ENCODE measurements at places on chromosomes 5 and 9.

- DNase-seq = no peak
Observed at GRCh38 chr9:90998573-90998972, 197.0 kb downstream of the SYK start.

DNA sequence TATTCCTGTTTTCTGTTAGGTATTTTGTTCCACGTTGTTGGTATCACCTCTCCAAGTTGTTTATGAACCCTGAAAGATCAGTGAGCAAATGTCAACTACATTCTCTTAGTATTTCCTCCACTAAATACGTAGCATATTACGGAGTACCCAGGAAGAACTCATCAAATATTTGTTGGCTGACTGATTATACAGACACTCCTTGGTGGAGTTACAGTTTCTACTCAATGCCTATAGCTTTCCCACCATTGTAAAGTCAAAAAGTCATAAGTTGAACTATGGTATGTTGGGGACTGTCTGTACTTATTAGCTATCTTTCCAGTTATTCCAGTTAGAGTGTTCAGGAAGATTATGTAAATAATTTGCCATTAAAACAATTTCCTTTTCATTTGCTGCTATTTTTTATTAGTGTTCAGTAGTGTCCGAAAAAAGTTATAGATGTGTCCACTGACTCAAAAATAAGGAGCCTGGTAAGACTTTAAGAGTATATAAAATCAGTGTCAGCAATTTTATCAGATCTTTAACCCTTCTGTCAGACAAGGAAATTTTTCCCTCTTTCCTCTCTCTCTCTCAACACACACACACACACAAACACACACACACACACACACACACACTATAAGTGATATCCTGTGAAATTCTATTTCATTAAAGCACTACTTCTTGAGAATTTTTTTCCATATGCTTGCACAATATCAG lies 6.8 kb upstream of the APBA1 start:
- DNase-seq = no peak

DNA sequence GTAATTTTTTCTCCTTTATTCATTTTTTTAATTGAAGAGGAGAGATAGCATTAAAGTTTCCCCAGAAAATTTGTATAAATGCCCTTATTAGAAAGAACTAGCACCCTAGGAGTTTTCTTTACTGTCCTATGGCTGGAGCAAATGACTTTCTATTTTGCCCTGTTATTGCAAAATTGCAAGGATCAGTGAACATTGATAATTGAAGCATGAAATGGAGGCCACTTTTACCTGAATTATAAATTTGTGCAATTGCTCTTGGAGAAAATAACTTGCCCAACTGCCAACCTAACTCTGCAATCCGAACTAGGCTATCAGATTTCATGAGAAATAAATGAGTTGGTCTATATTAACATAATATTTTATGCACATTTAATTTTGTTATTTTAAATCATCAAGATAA lies 111.9 kb downstream of the MTRR start:
- no peak for DNase-seq

GRCh38 chr5:101878190-101878589 lies 417.9 kb downstream of the SLCO4C1 start:
- peak; percentile 19 for DNase-seq

- no peak for DNase-seq
Observed at GRCh38 chr5:4028384-4028783, 432.8 kb downstream of the IRX1 start.

- no peak for DNase-seq
Observed at GRCh38 chr5:81216152-81216551, 17.0 kb upstream of the CKMT2 start.

- no peak for DNase-seq
Observed at GRCh38 chr5:80937584-80938356, 22.4 kb upstream of the RASGRF2 start.

GRCh38 chr9:112015149-112015548 lies 118.5 kb downstream of the UGCG start:
- no peak for DNase-seq

GRCh38 chr5:168317096-168317520 lies 25.7 kb downstream of the WWC1 start:
- DNase-seq = no peak

- DNase-seq = no peak
Observed at GRCh38 chr9:4614627-4615026, 47.5 kb upstream of the PLPP6 start.

- no peak for DNase-seq
Observed at GRCh38 chr5:74266836-74267235, 373.7 kb downstream of the ENC1 start.

DNA sequence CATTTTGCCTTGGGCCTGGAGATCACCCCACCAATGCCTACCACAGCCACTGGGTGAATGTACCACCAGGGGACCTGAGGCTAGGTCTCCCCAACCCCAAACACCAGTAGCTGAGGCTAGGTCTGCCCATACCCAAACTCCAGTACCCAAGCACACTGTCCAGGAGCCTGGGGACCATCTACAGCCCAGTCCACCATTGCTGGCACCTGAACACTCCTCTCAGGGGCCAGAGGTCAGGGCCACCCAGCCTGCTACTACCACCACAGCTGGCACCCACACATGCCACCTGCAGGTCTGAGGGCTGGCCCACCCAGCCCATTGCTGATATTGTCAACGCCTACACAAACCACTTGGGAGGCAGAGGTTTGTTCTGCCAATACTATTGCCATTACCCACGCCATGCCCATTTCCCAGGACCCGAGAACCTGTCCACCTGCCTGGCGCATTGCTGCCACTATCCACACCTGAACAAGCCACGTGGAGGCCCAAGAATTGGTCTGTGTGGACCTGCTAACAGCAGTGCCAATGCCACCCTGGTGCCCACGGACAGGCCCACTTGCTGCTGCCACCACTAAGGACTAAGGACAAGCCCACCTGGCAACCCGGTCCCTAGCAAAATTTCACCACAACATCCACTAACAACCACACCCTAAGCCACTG lies 59.2 kb downstream of the ZDHHC21 start:
- no peak for DNase-seq

GRCh38 chr5:78602400-78602799 lies 46.2 kb downstream of the LHFPL2 start:
- no peak for DNase-seq

- DNase-seq = no peak
Observed at GRCh38 chr5:176737746-176738636, 72.4 kb upstream of the UNC5A start.

DNA sequence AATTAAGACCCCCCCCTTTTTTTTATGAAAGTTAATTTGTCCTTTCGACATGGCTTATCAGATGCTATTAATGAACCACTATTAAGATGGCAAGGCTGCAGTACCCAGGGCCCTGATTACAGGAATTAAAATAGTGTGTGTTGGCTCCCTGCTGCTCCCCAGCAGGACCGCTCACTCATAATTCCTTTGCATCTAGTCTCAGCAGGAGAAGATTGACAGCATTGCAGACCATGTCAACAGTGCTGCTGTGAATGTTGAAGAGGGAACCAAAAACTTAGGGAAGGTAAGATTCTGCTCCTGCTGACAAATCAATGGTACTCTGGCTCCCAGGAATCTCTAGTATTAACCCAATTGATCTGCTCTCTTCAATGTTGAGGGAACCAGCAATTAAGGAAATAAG lies 61.0 kb downstream of the STX17 start:
- DNase-seq = no peak

- DNase-seq = no peak
Observed at GRCh38 chr9:70994582-70994981, 126.8 kb downstream of the TRPM3 start.

All from fibroblast of the aortic adventitia (primary cell).